ENCODE measurements at places on chromosomes 16 and 17.

GRCh38 chr17:65855245-65855644 is 293.8 kb upstream of the AXIN2 start:
- DNase-seq = no peak

DNA sequence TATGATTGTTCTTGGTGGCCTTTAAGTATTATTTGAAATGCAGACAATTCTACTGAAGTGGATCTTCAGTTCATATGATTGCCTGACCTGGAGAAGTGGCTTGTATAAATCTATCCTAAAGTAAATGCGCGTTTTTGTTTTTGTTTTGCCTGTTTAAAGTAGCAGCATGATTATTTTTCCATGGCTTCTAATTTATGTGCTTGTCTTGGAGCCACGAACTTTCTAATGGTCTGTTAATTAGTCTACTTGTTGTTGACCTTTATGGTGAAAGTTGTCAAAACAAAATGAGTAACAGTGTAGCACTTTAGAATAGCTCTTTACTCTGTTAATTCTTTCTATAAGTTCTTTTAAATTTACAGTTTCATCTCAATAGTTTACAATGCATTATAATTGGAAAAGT is 1.7 kb downstream of the PRKAR1A start:
- DNase-seq = no peak

DNA sequence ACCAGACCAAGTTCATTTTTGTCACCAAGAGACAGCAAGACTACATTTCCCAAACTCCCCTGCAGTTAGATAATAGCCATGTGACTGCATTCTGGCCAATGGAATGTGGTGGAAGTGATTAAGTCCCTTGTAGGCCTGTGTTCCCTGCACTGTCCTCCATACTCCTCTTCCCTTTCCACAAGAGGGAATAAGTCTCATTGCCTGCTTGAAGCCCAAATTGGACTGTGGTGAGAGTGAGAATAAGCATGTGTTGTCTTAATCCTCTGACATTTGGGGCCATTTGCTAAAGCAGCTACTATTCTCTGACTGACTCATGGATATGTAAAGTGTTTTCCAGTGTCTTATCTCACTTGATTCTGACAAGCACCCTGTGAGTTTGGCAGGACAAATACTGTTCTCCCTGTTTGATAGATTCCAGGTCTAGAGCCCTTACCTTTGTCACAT is 20.7 kb downstream of the PIK3R6 start:
- no peak for DNase-seq

DNA sequence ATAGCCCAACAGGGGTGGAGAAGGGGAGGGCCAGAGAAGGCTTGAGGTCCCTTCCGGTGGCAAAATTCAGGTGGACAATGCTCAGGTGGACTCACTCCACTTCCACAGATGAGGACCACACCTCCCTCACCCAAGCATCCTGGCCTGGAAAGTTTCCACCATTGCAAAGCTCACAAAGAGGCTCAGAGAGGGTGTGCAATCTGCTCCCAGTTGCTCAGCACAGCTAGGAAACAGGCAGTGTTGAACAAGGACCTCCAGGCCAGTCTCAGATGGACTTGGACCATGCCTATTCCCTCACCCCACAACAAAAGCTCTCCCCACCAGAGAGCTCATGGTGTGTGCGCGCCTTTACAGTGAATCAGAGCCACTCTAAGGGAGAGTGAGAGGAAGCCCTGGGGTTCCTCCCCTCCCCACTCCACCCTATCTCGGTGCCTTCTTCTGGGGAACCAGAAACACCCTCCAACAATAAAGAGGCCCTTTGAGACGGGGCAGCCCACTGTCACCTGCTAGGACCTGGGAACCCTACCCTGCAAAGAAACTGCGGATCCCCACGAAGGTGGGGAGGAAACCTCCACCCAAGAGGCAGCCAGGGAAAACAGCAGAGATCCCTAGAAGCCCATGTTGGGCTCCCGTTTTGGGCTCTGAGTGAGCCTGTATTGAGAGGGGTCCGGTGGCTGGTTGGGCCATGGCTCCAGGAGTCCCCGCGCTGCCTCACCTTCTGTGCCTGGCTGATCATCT is 1.6 kb downstream of the FAM83G start:
- DNase-seq = no peak

DNA sequence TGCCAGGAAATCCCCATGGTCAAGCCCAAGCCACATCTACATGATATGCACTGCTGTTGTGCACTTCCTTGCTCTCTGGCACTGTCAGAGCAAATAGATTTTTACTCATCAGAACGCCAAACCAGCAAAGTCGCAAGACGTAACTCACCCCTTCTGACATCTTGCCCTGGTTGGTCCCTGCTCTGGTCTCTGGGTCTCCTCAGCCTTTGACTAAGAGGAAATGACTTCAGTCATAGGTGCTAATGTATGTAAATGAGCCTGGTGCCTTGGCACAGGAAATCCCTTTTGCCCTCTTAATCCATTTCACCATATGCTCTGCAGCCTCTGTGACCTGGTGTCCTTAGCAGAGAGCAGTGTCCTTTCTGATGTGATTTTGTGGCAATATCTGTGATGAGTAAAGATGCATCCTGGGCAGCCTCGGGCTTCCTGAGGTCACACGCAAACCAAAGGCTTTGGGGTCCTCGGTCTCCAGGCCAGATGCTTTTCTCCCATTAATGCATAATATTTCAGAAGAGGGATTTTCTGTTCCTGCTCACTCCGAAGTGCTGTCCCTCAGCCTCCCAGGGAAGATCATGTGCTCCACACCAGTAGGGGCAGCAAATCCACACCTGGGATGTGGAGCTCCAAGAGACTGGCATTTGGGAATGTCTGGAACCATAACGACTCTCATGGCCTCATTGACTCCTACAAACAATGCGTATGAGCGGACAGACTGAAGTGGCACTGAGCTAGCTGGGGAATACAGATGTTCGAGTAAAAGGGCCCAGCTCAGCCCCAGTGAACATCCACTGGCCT is 66.9 kb downstream of the GP2 start:
- no peak for DNase-seq

GRCh38 chr16:88636488-88637265 is 1.7 kb upstream of the IL17C start:
- DNase-seq = no peak

DNA sequence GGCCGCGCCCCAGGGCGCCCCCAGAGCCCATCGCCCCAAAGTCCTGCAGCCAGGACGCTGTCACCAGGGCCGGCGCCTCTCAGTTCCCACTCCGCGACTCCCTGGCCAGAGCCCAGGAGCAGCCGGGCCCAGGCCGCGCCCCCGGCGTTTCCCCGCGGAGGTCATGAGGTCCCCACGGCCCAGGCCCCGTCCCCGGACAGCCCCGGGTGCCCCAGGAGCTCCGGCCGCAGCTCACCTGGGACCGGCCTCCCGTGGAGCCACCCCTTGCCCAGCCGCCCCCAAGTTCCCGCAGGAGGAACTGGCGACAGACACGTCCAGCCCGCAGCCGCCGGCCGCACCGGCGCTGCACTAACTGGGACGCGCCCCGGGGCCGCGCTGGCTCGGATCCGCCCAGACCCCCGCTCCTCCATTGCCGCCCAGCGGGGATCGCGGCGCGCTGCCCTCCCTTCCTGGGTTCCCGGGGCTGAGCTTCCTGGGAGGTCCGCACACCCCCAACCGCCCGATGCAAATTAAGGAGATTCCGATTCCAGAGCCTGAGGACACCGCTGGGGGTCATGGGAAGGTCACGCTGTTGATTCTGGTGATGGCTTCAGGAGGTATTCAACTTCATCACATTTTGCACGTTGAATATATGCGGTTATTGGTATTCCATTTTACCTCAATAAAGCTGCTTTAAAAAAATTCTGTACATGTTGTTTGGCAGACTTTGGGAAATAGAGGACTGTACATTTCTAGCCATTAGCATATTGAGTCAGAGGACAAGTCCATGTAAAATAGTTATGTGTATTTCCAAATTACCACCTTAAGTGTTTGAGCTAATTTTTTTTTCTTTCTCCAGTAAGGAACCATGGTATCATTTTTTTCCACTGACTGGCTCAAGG is 9.9 kb downstream of the AHSP start:
- no peak for DNase-seq

DNA sequence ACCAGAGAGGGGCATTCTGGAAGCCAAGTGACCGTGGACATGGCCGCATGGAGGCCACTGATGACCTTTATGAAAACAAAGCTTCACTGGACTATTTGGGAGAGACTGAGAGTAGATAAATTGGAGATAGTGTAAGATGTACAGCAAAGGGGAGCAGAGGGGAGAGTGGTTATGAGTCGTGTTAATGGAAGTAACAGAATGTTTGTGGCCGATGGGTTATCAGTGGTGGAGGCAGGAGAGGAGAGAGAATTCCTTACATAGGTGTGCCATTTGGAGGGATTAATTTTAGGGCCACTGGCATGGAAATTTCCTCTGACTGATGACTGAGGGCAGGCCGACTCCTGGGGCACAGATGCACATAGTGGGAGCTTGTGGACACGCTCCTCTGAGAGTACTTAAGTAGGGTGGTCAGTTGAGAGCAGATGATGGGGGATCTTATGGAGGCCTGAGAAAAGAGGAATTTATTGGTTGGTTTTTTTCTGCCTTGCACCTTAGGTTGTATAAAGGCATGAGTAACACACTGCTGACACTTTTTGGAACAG is 19.2 kb downstream of the PRPSAP2 start:
- no peak for DNase-seq

DNA sequence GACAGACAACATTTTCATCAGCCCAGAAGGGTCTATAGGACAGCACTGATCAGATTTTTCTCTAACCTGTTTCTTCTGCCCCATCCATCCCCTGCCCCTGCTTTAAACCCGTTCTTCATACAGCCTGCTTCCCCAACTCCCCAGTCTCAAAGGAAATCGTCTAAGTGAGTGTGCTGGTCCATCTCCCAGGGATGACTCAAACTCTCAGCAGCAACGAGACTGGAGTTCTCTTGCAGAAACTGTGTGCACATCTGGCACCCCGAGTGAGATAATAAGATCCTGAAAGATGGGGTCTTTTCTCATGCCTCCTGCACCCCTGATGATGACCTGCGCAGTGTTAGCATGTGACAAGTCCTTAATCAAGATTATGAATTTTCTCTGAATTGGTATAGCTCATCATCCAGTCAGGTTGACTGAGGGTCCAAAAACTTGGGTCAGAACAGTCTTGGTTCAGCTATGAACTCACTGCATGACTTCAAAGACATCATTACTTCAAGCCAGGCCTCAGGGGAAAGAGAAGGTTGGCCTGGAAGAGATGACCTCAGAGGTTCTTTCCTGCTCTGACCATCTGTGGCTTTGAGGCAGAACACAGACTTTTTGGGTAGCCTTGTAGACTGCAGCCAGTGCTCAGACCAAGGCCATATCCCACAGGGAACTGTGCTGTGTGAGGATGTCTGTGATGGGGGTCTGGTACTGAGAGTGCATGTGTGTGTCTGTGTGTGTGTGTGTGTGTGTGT is 117.9 kb downstream of the SPACA3 start:
- no peak for DNase-seq

DNA sequence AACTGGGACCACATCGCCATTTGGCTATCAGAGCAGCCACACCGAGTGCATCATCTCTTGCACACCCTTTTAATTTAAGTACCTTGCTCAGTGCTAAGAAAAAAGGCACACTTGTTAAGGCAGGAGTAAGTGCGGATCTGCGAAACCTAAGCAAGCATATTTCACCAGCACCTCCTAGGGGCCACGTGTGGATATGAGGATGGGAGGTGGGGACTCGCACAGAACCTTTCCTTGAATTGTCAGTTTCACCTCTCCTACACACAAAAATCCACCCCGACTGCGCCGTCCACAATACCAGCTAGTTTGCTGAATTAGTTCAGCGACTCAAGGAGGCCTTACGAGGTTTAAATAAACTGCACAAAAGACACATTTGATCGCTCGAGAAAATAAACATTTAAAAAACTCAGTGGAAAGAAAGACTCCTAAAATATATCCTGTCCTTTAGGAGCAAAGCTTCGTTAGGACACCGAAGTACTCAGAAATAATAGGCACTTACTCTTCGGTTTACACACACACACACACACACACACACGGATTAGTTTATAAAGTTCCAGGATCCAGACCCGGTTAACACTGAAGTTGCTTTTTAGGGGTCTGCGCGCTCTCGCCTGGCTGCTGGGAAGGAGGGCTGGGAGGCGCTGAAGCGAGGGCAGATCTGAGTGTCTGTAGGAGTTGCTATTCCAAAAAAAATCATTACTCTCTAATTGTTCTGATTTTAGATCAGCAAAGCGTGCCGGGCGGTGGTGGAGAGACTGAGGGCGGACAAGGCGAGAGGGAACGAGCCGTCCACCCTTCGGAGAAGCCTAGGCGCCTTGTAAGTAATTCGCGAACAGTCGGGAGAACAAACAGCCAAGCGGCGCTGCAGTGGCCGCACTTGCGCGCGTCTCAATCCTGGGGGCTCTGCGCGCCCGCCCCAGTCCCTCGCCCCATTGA is 1.0 kb upstream of the KCNJ2 start:
- DNase-seq = no peak

DNA sequence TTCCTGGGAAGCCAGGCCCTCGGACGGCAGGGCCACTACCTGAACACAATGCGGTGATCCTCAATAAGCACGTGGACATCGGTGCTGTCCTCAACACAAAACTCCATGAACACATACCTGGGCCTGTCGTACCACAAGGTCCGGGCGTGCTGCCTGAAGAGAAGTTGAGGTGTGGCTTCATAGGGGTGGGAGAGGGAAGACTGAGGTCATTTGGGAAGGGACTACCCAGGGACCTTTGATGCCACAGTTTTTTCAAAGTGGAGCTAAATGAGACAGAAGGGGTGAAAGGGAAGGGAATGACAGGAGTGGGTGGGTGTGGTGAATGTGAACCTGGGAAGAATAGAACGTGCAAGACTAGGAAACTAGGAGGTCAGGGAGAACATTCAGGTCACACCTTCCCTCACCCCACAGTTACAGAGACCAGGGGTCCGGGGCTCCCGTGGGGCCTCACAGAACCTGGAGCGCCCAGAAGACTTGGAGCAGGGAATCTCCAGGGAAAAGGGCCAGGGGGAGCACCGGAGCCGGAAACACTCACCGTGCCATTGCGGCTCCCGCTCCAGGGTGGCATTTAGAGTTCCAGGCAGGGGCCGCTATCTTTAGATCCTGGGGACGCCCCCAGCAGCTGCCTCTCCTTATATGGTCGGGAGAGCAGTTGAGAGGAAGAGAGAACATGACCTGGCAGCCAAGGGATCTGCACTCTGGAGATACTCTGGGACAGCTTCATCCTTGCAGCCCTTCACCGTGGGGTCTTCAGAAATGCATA is at the start of gene PTGES3L:
PTGES3L (minus strand) TSS at position 570 of the 763 bp plus-strand sequence; CDS start at position 543, 27 bp downstream.
- no peak for DNase-seq

- DNase-seq = no peak
Measured at GRCh38 chr16:8958344-8959167, 5.2 kb downstream of the USP7 start.

- DNase-seq = no peak
Measured at GRCh38 chr17:32593003-32593402, 106.2 kb downstream of the CDK5R1 start.

DNA sequence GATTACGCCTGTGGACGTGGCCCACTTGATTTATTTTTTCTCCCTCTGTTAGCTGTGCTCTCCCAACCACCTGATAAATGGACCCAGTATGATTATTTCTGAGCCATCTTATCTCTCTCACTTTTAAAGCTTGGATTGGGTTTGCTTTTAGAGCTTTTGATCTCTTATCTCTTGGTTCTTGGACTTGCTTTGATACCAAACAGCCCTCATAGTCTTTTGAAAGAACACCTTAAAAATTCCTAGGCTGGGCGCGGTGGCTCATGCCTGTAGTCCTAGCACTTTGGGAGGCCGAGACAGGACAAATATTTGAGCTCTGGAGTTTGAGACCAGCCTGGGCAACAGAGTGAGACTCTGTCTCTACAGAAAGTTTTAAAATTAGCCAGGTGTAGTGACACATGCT is 25.8 kb downstream of the SMTNL2 start:
- no peak for DNase-seq

All from stimulated activated CD4-positive, alpha-beta T cell treated with anti-CD3 and anti-CD28 coated beads, TNF-alpha, amount 100 ng/mL, for 4 hours (primary cell).